ENCODE measurements at places on chromosomes 4 and X.

DNA sequence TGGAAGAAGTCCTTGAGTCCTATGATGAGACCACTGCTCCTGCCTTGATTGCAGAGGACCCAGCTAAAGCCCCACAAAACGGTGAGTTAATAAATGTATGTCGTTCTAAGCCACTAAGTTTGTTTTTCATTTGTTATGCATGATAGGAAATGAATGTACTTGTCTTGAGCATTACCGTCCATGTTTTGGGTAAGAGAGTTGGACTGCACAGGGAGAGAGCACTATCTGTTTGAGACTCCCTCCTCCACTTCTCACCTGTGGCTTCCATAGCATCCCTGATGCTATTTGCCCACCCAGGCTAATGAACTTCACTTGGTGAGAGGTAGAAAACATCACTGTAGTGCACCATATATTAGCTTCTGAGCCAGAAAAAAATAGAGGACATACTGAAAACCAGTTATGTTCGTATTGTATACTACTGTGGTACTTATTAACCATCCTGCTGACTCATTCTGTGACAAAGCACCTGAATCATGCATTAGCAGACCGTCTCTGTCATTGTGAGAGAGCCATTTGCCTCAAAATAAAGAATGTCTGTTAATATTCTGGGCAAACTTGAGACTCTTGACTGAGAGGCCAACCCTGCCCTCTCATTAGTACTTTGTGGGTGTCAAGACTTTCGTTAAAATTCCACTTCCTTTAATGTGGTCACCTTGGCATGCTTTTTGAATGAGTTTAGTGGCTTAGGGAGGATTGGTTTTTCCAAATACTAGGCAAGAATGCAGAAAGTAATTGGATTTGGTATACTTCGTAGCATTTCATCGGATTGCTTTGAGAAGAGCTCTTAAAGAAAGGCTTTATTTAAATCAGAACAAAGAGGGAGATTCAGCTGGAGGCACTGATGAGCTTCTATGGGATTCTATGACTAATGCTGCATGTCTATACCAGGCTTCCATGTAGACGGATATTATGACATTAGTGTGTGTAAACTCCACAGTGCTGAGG, 99.3 kb upstream of the GRPR start:
- no peak for DNase-seq

- DNase-seq: no peak
Observed at GRCh38 chr4:7595934-7596461, 161.3 kb upstream of the PSAPL1 start.

- no peak for DNase-seq
Observed at GRCh38 chr4:143260750-143261149, 75.9 kb upstream of the GAB1 start.

- DNase-seq: no peak
Observed at GRCh38 chr4:132026816-132027215, 1122.3 kb upstream of the PCDH10 start.

GRCh38 chr4:26206339-26206738, 114.5 kb upstream of the RBPJ start:
- no peak for DNase-seq

DNA sequence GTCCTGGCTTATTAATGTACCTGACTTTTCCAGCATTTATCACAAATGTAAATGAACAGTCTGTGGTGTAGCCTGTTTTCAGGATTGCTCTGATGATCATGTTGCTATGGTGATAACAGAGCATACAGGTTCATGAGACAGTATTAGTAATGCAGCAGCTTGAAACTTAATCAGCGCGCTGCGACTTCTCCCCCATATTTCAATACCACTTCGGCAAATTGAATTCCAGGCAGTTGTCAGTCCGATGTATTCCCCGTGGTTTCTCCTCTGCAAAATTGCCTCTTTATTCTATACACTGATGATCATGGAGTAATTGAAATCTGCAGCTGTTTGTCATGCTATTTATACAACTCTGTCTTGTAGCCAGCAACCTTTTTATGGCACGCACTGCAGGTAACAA, 239.3 kb downstream of the C4orf33 start:
- DNase-seq: no peak

DNA sequence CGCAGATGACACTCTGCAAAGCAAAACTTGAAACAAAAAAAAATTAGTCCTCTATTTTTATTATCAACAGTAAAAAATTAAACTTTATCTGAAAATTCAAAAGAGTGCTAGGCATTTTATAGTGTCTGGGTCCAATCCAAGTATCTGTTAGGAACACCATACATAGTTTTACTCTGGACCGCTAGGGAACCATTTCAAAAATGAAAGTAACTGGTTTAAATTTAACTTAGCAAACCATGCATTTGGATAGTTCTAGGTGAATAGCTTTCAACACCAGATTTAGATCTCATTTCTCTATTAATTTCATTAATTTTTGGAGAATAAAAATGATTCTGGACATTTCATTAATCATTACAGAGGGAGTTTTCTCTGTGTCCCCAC, 1.2 kb downstream of the KLKB1 start:
- no peak for DNase-seq

DNA sequence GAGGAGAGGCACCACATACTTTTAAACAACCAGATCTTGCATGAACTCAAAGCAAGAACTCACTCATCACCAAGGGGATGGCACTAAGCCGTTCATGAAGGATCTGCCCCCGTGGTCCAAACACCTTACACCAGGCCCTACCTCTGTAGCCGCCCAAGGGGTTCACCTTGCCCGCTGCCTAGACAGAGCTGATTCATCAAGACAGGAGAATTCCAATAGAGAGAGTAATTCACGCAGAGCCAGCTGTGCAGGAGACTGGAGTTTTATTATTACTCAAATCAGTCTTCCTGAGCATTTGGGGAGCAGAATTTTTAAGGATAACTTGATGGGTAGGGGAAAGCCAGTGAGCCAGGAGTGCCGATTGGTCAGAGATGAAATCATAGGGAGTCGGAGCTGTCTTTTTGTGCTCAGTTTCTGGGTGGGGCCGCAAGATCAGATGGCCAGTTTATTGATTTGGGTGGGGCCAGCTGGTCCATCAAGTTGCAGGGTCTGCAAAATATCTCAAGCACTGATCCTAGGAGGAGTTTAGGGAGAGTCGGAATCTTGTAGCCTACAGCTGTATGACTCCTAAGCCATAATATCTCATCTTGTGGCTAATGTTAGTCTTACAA, 364.7 kb downstream of the PCDH7 start:
- no peak for DNase-seq

DNA sequence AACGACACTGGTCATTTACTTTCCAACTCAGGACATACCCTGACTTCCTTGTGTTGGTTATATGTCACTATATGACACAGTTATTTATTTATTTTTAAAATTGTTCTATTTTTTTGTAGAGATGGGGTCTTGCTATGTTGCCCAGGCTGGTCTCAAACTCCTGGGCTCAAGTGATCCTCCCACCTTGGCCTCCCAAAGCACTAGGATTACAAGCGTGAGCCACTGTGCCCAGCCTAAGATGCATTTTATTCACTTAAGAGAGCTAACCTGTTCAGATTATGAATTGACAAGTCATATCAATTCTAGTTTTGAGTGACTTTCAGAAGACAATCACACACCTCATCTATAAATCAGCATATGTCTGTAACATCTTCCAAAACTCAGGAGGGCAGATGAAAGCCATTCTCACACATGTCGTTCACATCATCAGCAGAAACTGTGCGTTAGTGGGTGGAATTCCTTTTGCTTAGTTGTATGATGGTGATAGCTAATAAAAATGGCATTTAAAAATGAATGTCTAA, 9.4 kb upstream of the RHOH start:
- DNase-seq: no peak

- no peak for DNase-seq
Observed at GRCh38 chr4:74503580-74503979, 58.6 kb downstream of the AREG start.

GRCh38 chrX:69234624-69235023, 69.4 kb upstream of the PJA1 start:
- no peak for DNase-seq

DNA sequence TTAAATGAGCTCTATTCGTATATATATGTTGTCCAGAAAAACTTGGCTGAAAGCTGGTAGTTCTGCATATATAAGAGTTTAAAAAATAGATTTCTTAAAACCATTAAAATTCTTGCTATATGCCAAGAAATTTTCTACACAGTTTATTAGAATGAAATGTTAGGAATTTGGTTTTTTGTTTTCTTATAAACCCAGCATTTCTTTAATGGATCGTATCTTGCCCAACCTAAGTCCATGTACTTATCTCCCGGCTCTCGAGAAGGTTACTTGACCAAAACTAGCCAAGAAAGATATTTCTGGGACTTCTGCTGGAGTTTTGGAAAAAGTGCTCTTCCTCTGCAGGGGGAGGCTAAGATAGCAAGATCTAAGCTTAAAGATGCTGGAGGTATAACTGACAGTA, 4.7 kb upstream of the ASB5 start:
- no peak for DNase-seq

DNA sequence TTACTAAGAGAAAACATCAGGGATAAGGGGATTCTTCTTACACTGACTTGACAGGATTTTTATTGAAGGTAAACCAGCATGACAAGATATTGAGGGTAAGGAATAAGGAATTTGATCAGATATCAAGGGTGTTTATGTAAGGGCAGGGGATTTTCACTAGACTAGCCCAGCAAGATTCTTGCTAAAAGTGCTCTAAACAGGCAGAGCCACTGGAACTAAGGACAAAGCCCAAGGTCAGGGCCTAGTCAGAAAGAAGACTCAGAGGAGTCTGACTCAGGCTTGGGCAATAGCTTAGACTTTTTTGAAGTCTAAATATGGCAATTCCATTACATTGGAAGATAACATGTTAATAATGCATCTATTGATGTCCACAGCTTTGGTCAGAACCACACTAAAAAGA, 6.5 kb upstream of the GLRA3 start:
- no peak for DNase-seq

GRCh38 chr4:89661173-89661899, 175.6 kb downstream of the SNCA start:
- DNase-seq: no peak

DNA sequence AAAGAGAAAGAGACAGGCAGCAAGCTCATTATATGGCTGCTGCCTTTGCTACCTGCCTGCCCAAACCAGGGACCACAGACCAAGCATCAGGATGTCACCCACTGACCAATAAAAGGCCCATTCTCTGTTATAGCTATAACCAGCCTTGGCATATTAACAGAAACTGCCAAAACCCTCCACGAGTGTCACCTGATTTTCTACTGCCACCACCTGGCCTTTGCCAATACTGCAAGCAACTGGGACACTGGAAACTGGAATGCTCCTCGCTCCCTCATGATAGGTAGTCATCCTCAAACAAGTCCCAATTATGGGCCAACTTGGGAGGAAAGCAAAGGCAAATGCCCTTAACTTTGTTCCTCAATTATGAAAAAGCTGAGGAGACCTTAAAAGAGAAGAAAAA, 76.0 kb downstream of the SPIN4 start:
- DNase-seq: no peak

GRCh38 chr4:143374255-143374654, 37.6 kb downstream of the GAB1 start:
- DNase-seq: no peak

- DNase-seq: no peak
Observed at GRCh38 chrX:31508338-31508737, 436.5 kb upstream of the FTHL17 start.

GRCh38 chr4:57442831-57443291, 332.7 kb upstream of the IGFBP7 start:
- DNase-seq: no peak

DNA sequence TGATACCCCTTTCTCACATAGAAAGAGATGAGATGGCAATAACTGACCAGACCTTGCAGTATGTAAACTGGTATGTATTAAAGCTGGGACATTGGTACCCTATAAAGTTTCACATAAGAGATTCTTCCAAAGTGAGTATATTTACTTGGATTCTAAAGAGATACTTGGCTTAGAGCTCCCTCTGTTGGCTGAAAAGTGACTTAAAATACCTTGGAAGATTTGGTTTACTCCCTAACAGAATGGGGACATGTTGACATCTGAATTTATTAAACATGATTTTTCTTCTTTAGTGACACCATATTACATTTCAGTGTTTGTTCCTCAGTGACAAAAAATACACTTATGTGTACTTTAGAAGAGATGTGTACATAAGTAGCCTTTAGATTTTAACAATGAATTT, 47.9 kb upstream of the RGN start:
- peak; percentile 15 for DNase-seq

- DNase-seq: no peak
Observed at GRCh38 chr4:146550161-146550560, 28.4 kb upstream of the SLC10A7 start.

GRCh38 chr4:38805530-38806145, 1.0 kb upstream of the TLR1 start:
- DNase-seq: no peak

DNA sequence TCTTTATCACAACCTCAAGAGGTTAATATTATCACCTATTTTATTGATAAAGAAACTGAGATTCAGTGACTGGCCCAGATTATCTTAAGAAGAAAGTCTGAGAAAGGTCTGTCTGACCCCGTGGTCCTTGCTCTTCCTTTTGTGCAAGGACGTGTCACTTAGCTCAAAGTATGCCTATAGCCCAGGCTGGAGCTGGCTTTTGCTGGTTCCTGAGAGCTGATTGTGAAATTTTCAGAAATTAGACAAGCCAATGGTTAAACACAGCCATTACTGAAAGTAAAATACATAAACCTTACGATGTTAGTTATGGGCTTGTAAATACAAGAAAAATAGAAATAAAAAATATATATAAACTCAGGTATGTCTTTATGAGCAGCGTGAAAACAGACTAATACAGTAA, 70.1 kb downstream of the CHRNA9 start:
- no peak for DNase-seq

DNA sequence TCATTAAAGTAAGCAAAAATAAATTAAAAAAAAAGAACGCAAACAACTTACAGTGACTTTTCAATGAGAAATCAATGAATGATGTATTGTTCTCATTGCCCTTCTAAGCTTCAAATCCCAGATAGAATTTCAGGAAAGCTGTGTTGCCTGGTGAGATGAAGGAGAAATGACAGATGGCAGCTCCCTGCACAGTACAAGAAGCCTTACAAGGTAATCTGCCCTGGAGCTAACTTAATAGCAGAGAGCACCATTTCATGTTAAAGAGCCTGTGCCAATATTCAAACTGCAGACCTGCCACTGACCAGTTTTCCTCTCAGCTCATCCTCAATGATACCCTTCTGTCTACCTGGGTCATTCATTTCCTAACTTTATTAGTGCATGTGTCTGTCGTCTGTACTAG, 54.0 kb downstream of the GC start:
- peak; percentile 59 for DNase-seq
